Coronary artery (tissue), 2 donors: ENCODE measurements at places on chromosomes 4 and X.

DNA sequence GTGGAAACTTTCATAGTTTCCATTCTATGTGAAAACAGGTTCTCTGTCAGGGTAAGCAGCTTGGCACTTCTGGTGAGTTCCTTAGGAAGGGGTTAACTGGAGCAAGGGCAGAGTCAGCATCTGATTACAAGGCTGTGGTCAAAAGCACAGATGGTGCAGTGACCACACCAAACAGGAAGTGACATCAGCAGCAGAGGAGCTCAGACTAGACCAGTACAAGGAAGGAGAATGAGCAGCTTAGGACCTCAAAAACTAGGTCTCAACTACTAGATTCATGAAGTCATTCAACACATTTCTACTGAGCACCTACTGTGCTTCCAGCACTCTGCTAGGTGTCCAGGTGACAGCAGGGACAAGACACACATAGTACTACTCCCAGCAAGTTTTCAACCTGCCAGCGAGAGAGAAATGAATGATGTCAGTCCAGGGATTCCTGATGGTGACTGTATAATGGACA lies 130.2 kb downstream of the AMELX start:
- DNase-seq, result no peak

- no peak for DNase-seq
Measured at GRCh38 chr4:40856277-40856839, 106.6 kb downstream of the NSUN7 start.

- no peak for DNase-seq
Measured at GRCh38 chr4:142406917-142407501, 439.1 kb downstream of the INPP4B start.

GRCh38 chr4:108714880-108715279 lies 48.0 kb downstream of the ETNPPL start:
- DNase-seq, result no peak

DNA sequence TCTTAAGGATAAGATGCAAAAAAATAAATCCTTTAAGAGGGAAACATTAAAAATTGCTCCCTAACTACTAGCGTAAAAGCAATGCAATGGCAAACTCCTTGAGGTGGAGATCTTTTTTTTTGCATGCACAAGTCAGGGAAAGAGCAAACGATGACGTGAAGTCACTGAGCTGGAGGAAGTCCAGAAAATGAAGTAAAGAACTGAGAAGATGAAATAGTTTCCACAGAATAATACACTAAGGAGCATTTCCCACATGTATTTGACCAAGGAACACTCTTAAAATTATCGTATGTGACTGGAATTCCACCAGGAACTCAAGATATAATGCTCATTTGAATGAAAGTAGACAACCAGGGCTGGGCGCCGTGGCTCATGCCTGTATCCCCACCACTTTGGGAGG lies 21.0 kb upstream of the DOCK11 start:
- DNase-seq, result no peak

GRCh38 chr4:20041839-20042407 lies 209.8 kb upstream of the SLIT2 start:
- DNase-seq, result no peak

- DNase-seq, result no peak
Measured at GRCh38 chr4:30763321-30763727, 43.2 kb downstream of the PCDH7 start.

DNA sequence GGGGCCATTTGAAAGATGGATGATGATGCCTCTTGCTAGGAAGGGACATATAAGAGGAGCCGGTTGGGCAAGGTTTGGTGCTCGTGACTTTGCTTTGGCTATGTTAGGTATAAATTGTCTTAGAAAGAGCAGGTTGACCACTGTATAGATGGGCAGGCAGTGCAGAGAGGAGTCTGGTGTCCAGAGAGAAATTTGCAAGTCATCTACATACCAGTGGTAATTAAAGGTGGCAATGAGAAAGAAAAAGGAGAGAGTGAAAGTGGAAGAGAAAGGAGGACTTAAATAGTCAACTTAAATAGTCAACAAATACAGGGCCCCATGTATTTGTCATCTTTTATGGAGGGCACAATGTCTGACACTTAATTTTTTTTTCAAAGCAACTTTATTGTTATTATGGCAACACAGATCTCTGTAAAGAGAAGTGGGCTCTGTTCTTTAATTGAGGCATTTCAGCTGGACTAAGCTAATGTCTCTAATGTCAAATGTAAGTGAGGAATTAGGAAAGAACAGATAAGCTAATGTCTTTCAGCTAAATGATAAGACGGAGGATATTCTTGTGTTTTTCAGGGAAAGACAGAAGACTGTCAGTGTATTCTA lies 75.4 kb upstream of the ANXA3 start:
- DNase-seq, result no peak

DNA sequence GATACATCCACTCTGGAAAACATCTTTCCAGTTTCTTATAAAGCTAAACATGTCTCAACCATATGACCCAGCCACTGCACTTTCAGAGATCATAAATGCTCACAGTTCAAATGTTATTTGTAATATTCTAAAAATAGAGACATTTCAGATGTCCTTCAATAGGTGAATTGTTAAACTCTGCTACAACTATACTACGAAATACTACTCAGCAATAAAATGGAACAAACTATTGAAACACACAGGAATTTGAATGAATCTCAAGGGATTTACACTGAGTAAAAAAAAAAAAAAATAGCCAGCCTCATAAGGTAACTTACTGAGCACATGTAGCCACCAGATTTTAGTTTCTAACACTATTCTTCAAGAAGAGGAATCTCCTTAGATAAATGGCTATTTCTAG lies 253.9 kb downstream of the PCDH18 start:
- DNase-seq, result no peak

DNA sequence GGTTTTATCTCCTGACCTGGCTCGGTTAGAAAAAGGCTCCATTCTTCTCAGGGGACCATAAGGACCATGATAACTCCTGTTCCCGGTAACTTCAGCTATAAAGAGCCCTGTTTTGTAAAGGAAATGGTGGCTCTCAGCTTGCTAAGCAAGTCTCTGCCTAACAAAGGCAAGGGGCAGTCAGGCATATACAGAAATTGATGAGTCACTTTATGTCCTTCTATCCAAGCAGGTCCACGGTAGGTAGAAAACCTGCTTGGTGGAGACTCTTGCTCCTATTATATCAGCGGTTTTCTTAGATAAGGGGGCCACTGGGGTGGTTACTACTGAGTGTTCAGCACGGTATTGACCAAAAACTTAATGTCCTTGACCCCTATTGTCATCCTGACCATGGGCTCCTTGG lies 203.0 kb upstream of the KLF8 start:
- no peak for DNase-seq

- DNase-seq, result no peak
Measured at GRCh38 chr4:186132577-186133242, 28.2 kb downstream of the FAM149A start.

DNA sequence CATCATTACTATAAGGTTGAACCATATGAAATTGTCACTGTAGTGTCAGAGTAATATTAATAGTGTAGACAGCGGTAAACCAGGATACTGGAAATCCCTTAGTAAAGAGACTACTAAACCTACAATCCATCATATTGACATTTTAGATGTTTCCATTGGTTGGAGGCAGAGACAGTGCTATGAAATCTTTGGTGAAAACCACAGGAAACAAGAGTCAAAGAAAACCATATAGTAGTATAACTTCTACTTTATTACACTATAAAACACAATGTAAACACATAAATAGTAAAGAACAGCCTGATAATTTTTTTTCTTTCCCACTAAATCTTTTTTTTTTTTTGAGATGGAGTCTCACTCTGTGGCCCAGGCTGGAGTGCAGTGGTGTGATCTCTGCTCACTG lies 15.9 kb downstream of the RELL1 start:
- no peak for DNase-seq

GRCh38 chr4:85151371-85151770 lies 184.9 kb upstream of the WDFY3 start:
- DNase-seq, result no peak

DNA sequence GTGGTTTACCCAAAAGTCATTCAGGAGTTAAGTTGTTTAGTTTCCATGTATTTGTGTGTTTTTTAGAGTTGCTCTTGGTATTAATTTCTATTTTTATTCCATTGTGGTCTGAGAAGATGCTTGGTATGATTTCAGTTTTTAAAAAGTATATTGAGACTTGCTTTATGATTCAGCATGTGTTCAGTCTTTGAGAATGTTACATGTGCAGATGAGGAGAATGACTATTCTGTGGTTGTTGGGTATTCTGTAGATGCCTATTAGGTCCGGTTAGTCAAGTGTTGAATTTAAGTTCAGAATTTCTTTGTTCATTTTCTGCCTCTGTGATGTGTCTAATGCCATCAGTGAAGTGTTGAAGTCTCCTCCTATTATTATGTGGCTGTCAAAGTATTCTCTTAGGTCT lies 249.4 kb downstream of the ARHGAP10 start:
- DNase-seq, result no peak

DNA sequence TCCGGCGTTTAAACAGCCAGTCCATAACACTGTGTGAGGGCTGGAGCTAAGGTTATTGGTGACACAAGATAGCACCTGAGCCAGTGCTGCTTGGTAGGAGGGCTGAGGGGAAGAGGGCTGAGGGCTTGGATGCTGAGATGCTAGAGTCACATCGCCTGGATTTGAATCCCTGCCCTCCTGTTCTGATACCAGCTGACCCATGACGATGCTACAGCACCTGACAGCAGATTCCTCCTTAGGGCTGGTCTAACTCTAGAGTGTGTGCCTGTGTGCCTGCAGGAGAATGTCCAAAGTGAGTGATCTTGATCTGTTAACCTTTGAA lies 102.5 kb downstream of the PTTG2 start:
- no peak for DNase-seq

DNA sequence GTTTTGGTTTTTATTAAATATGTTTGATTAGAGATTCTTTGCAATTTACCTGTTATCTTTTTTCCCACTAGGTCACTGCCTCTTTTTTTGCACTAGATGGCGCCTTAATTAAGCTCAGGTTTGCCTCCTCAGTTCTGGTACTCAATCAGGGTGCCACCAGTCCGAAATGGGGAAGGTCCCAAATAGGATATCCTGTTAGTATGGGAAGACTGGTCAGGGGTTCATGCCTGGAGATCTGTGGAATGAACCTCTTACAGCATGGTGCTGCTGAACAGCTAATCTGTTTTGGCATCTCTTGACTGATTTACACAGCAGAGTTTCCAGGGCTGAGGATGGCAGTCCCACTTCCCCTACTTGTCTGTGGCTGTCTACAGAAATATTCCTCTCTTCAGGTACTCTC lies 24.2 kb upstream of the VSIG1 start:
- DNase-seq, result no peak

DNA sequence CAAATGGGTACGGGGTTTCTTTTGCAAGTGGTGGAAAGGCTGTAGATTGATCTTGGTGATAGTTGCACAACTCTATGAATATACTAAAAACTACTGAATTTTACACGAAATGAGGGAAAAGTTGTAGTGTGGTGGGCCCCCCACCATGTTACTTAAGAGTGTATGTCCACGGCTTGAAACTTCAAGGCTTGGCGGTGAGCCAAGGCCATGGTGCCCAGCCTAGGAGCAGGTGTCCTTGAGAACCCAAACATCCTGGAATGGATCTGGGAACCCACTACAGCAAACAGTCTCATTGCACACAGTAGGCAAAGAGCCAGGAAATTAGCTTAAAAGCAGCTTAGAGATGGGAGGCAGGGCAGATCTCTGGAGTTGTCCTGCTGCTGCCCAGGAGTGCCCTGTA lies 62.9 kb downstream of the BRCC3 start:
- DNase-seq, result no peak

- DNase-seq, result no peak
Measured at GRCh38 chr4:113635739-113636437, 125.7 kb downstream of the CAMK2D start.

- no peak for DNase-seq
Measured at GRCh38 chr4:45063696-45064095, 337.3 kb upstream of the GNPDA2 start.

DNA sequence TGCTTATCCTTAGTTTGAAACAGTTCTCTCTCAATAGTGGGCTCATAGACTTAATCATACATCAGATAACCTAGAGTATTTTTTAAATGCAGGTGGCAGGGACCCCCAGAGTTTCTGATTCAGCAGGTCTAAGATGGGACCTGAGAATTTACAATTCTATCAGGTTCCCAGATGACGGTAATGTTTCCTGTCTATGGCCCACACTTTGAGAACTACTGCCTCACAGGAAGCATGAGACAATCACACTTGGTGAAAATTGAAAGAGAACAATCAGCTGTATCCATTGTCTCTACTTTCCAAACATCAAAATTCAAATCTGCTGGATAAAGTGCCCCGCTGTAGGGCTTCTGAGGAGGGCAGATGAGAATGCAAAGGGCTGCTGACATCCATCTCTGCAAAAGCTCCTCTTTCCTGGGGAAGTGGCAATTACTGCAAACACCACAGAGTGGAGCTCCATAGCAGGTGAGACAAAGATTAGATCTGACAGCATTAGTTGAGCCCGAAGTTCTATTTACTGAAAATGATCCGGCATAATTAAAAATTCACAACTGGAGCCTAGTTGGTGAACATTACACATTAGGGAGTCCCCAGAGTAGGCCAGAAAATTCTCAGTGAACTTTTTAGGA lies 187.8 kb upstream of the MBNL3 start:
- no peak for DNase-seq

GRCh38 chrX:40945361-40945713 lies 139.9 kb upstream of the USP9X start:
- DNase-seq, result no peak

GRCh38 chrX:69177511-69178162 lies 12.4 kb upstream of the PJA1 start:
- DNase-seq, result peak; percentile 55

DNA sequence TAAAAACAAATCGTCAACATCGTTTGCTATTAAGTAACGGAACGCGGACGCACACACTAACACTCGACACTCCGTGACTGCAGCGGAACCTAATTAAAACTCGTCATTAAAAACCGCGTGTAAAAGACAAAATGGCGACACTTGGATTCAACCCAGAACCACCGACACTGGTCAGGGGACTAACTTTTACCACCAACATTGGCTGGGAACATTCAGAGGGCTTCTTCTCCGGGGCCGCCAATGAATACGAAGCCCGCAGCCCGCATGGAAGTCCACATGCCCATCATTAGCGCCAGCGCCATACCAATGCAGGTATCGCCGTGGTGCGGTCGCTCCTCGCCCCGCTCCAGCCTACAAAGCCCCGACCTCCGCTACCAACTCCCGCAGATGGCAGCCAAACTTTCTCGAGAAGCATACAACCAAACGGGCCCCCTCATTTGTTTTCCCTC lies 498 bp downstream of the RBMX start:
- DNase-seq, result no peak

DNA sequence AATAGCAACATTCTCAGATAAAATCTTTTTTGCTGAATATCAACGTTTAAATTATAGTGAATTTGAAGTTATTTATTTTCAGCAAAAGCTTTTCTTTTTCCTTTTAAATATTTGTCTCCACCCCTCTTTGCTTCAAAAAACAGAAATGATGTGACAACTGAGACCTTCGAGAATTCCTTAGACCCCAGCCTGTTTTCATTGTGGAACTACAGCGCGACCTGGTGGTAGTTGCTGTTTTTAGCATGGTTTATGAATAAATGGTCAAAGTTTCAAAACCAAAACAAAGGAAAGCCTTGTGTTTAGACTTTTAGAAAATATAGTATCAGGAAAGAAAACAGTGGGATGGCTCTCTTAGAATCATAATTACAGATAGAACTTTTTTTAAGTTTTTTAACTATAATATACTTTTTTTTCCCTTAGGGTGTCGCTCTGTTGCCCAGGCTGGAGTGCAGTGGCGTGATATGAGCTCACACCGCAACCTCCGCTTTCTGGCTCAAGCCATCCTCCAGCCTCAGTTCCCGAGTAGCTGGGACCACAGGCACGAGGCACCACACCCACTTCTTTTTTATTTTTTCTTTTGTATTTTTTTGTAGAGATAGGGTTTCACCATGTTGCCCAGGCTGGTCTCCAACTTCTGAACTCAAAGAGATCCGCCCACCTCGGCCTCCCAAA lies 26.8 kb upstream of the TMEM184C start:
- DNase-seq, result no peak

- no peak for DNase-seq
Measured at GRCh38 chr4:55615008-55615407, 21.1 kb downstream of the NMU start.
